Hair follicular keratinocyte (primary cell): ENCODE measurements at places on chromosomes 2 and 18. TPM values are rescaled to one million over a fixed set of nuclear protein-coding genes. Genes with fewer than 3 reads are reported as not detected.

KCNE4 gene
- total RNA-seq, result not detected in 2 replicates

CETN1 gene
- not detected in 2 replicates for total RNA-seq

CDCA7 gene
- total RNA-seq, result 27.8 and 51.8 TPM in 2 replicates

MLPH gene
- 1.7 and 9.9 TPM in 2 replicates for total RNA-seq

IL1RL2 gene
- total RNA-seq, result 2.1 and 2.8 TPM in 2 replicates

ALPG gene
- not detected in 2 replicates for total RNA-seq

UPP2 gene
- total RNA-seq, result not detected in 2 replicates

LDAH gene
- 9.2 and 9.9 TPM in 2 replicates for total RNA-seq
